ENCODE measurements at places on chromosomes 12 and 14. TPM values are rescaled to one million over a fixed set of nuclear protein-coding genes. Genes with fewer than 3 reads are reported as not detected.

Gene CCDC91
- total RNA-seq: 15.7 TPM

Gene LPAR5
- 0.57 TPM for total RNA-seq

Gene OAS2
- total RNA-seq: 0.28 TPM

Gene GEMIN2
- 34.9 TPM for total RNA-seq

Gene NPFF
- 0.57 TPM for total RNA-seq

Gene BATF
- not detected for total RNA-seq

Gene PTGER2
- 0.92 TPM for total RNA-seq

Gene VDR
- 0.76 TPM for total RNA-seq

All from WTC11 (cell line).